CD4-positive, alpha-beta T cell treated with Interferon gamma for 1 hour (primary cell): ENCODE measurements at places on chromosomes 4 and X.

DNA sequence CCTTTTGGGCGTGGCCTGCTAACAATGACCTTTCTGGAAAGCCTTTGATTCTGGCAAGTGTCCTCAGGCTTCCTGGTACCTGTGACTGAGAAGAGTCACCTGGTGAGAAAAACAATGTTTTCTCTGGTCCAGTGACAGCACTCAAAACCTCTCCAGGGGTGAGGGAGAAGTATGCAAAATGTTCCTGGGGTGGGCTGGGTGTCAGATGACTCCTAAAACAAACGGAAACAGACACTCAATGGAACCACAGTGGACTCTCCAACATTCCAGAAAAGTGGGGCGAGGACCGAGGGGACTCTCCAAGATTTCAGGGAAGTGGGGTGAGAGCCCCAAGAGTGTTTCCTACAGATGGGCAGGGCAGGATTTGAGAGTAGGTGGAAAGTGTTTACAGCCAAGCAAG lies 69.5 kb downstream of the ANAPC4 start:
- DNase-seq = no peak

DNA sequence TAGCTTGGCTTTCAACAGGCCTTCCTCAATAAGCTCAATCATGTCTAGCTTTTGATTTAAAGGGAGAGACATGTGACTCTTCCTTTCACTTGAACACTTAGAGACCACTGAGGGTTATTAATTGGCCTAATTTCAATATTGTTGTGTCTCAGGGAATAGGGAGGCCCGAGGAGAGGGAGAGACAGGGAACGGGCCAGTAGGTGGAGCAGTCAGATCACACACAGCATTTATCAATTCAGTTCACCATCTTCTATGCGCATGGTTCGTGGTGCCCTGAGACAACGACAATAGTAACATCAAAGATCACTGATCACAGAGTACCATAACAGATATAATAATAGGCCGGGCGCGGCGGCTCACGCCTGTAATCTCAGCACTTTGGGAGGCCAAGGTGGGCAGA lies 17.8 kb downstream of the ZNF81 start:
- DNase-seq = peak; percentile 22

DNA sequence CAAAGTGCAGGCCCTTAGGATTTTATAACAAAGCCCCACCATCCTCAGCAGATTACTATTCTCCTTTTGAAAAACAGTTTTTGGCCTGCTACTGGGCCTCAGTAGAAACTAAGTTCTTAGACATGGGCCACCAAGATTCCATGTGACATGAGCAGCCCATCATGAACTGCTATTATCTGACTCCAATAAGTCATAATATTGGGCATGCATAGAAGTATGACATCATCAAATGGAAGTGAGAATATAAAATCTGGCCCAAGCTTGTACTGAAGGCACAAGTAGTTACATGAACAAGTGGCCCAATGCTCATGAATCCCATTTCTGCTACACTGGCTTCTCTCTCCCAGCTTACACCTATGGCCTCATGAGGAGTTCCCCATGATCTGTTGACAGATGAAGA lies 404.8 kb downstream of the EPHA5 start:
- no peak for DNase-seq

DNA sequence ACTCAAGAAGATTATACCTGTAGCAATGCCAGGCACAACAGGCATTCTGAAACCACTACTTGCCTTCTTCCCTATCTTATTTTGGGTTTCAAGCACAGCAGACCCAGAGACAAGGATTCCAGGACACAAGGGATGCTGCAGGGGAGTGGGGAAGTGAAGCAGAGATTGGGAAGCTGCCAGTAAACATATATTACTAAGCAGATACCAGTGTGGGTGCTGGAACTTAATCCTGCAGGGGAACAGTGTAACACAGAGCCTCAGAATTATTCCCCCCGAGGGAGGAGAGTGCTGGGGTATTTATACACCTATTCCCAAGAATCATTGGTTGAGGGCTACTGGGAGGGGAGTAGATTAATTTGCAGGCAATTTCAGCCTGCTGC lies 33.3 kb upstream of the MAML3 start:
- no peak for DNase-seq

DNA sequence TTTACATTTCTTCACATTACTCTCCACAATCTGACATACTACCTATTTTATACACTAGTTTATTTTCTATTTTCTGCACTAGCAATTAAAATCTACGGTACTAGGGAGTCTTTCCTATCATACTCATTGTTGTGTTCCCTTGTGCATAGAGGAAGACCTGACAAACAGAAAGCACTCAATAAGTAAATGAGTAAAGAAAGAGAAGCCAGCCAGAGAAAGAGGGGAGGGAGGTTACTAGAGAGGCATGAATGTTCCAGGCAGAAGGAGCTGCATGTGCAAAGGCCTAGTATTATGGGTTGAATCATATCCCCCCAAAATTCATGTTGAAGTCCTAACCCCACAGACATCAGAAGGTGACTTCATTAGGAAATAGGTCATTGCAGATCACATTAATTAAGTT lies 114.0 kb downstream of the ZAR1 start:
- no peak for DNase-seq

DNA sequence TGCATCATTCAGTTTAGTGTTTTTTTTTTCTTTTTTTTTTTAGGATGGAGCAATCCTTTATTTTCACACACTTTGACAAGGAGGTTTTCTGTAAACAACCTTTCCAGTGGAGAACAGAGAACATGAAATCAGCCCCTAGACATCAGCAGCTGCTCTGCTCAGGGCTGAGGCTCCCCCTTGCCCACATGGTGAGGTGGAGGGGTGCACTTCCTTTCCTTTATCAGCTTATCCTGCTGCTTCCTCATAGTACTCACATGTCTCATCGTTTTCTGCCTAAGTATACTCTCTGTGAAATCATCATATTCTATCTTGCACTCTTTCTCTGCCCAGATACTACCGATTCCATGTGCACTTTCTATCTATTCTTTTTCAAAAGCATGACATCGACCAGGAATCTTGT lies 47.6 kb upstream of the PRSS12 start:
- DNase-seq = no peak

DNA sequence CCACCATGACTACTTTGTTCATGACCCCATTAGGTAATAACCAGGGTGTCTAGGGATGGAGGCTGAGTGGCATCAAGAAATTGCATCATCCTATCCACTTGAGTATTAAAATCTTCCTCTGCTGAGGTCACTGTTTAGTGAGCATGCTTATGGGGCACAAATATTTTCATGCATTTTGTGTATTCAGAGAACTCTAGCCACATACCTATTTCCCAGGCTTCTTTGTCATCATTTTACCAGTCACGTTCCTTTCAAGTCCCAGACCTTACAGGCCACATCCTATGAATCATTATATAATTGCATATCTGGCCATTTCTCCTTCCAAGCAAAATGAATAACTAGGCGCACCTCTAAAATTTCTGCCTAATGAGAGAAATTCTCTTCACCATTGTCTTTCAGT lies 1882.9 kb upstream of the AGA start:
- DNase-seq = no peak

DNA sequence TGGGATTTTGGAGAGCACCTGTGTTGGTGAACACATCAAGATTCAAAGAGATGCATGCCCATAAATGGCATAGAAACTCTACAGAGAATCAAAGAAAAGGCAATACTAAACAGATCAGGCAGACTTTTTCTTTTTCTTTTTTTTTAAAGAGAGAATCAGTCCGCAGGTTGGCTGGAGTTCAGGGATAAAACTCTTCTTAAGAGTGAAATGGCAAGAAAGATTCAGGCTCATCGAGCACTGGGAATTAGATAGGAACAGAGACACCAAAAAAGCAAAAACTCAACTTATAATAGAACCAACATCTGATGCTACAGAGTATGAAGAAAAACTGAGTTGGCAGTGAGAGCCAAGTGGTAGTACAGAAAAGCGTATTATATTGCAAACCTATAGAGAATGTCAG lies 314.3 kb downstream of the ARHGAP24 start:
- no peak for DNase-seq
